ENCODE measurements at places on chromosomes 1 and 21.
A peak's percentile ranks its signal among the peaks of the same experiment; 100 is the strongest.

- no peak for DNase-seq
Observed at GRCh38 chr21:39796466-39796865, 51.5 kb downstream of the IGSF5 start.

GRCh38 chr1:153339802-153340201 lies 8.8 kb downstream of the PGLYRP4 start:
- DNase-seq: no peak

DNA sequence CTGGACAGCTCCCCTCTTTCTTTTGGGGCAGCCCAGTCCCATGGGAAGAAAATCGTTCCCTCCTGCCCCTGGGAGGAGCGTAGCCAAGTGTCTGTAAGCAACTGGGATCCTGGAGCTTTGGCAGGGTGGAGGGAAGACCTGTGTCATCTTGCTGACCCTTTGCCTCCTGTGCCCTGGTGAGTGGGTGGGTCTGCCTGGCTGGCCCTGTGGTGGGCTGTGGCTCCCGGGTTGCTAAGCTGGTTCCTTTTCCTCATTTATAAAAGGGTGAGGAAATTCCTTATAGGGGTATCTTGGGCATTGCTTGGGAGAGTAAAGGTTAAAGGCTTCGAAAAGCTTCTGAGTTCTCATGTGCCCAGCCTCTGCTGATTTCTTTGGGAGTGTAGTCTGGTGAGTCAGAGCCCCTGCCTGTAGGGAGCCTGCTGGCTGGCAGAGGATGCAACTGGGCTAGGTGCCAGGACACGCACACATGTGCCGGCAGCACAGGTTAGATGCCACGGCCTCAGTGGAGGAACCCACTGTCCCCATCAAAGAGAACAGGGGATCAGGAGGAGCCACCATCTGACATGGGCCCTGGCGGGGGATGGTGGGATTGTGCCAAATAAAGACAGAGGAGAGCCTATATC lies 85.2 kb downstream of the ARHGEF10L start:
- DNase-seq: no peak

DNA sequence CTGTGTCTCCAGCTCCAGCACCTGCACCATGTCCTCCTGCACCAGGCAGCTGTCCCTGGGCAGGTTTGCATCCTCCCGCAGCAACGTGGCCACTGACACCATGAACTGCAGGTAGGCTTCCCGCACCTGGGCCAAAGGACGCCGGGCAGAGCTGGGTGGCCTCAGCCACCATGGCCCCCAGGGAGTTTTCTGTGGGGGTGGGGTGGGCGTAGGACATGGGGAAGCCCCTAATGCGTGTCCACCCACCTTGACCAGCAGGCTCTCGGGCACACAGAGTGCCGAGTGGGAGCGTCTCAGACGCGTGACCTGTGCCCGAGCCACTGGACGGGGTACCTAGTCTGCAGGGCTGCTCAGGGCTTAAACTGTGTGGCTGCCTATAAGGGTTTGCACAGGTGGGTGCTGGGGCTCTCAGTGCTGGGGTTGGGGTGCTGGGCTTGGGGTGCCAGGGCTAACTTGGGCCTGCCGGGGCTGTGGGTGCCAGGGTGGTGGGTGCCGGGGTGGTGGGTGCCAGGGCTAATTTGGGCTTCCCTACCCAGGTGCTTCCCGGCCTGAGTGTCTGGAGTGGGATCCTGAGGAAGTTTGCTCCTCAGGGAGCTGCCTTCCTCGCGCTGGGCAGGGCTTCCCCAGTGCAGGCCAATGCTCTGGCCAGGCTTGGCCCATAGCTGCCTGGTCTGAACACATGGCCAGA lies 17.7 kb downstream of the PRXL2B start:
- DNase-seq: no peak

GRCh38 chr1:9482816-9483572 lies 56.3 kb upstream of the SLC25A33 start:
- no peak for DNase-seq

DNA sequence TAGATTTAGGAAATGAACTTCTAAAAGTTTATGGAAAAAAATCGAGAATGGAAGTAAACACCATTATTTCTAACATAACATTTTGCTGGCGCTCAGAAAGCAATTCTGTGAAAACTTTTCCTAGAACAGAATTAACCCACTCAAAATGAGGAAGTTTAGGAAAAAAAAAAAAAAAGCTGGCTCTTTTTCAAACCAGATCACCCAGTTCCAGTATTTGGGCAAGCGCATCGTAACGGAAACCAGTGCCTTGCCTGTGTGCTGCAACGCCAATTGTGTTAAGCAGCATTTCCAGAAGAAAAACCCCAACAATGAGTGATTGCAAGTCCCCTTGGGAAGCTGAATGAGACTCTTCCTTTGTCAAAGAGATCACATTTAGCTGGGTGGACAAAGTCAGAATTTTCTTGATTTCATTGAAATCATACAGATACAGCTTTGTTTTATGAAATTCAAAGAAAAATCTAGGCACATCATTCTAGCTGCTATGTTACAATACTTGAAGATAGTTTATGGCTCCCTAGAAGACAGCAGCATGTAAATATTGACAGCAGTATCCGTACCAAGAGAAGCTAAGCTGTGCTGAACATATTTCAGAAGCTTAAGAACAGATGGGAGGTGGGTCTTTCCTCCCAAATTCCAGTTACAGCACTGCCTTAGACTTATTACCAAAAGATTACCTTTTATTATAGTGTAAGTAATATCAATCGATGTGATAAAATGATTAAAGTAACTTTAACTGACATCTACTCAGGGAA lies 113.4 kb downstream of the ERG start:
- DNase-seq: no peak

DNA sequence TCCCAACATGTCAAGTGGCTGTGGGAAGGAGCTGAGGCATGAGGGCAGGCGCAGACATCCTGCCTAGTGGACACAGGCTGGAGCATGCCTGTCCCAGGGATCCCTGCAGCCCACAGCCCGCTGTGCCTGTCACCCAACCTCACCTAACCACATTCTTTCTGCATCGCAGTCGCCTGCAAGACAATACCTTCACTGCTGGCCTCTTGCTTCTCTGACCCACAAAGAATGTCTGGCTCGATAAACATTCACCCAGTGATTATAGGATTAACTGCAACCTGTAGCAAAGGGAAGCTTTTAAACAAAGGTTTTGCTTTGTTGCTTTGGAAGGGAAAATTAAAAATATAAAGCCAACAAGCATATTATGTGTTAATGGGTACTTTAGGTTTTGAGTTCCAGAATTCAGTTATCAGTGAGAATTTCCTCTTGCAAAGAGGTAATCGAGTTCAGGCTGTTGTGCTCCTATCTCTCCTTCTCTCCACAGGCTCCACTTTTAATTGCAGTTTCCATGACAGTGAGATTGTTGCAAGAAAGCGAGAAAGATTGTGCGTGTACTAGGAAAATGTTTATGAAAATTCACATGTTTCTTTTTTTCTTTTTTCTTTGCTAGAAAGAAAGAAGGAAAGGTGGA lies 40.0 kb upstream of the ZNF648 start:
- no peak for DNase-seq

- no peak for DNase-seq
Observed at GRCh38 chr1:6483017-6483760, 8.3 kb downstream of the PLEKHG5 start.

GRCh38 chr1:195866781-195867222 lies 741.4 kb downstream of the KCNT2 start:
- DNase-seq: no peak

GRCh38 chr1:166849135-166849534 lies 9.9 kb downstream of the POGK start:
- no peak for DNase-seq

DNA sequence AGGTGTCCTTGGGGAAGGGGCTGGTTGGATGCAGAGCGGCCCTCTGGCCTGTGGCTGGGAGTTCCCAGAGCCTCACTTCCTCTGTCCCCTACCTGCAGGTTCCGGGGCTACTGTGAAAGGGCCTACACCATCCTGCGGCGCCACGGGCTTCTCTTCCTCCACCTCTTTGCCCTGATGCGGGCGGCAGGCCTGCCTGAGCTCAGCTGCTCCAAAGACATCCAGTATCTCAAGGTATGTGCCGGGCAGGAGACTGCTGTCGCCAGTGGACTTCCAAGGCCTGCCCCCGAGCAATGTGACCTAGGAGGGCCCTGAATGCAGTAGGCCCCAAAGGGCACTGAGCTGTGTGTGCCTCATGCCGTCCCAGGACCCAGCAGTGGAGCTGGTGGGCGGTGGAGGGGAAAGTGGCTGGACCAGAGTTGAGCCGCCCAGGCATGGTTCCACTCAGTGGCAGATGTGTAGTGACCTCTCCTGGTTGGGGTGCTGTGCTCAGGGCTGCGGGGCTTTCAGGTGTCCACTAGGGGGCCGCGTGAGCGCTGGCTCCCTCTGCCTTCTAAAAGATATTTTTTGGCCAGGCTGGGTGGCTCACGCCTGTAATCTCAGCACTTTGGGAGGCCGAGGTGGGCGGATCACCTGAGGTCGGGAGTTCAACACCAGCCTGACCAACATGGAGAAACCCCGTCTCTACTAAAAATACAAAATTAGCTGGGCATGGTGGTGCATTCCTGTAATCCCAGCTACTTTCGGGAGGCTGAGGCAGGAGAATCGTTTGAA lies 73.4 kb downstream of the PIK3CD start:
- peak; percentile 59 for DNase-seq

GRCh38 chr1:29179641-29180184 lies 2.0 kb downstream of the SRSF4 start:
- no peak for DNase-seq

DNA sequence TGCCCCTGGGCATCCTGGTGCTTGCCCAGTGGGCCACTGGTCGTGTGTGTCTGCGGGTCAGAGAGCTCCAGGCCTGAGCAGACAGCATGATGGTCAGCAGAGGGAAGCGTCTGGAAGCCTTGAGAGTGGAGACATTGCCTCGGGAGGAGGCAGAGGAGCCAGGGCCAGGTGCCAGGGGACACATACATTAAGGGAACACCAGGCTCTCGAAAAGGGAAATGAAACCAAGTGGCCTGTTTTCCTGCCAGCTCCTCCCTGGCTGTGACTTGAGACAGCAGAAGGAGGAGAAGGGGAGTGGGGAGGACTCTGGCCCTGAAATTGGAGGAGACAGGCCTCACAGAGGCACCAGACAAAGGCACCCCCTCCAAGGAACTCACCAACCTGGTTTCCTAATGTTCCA lies 62.4 kb upstream of the LRP8 start:
- no peak for DNase-seq

DNA sequence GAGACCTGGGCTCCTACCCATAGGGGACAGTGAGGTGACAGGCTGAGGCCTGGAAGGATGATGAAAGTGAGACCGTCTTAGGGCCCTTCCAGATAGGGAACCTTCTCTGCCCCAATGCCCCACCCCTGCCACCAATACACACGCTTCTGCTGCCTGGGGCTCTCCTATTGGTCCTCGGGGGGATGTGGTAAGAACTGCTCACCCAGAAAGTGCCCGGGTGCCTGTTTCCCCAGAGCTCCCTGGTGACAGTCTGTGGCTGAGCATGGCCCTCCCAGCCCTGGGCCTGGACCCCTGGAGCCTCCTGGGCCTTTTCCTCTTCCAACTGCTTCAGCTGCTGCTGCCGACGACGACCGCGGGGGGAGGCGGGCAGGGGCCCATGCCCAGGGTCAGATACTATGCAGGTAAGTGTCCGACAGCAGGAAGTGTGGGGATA lies 948 bp downstream of the SEMA4A start:
- no peak for DNase-seq

GRCh38 chr1:107934578-107934977 lies 30.4 kb downstream of the VAV3 start:
- DNase-seq: no peak

DNA sequence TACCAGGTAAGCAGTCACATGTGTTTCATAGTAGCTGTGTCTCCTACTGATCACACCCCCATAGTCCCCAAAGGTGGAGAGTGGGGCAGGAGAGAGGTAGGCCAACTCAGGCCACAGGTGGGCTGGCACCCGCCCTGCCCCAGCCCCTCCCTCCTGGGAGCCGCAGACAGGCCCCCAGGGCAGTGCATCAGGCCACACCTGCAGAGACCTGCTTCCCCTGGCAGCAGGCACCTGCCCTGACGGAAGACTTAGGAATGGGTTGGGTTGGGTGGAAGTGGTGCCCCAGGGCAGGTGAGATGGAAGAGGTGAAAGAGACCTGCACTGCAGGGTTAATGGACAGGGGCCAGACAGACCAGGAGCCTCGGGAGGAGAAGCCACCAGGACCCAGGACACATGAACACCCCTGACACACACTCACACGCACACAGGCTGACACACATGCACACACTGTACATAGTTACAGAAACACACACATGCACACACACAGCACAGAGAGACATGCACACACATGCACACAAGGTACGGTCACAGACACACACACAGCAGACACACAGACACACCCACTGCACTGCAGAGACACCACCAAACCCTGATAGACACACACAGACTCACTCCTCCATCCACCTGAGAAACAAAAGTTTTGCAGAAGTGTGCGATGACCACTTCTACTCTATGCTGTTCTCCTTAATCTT lies 1.7 kb upstream of the COL18A1 start:
- DNase-seq: no peak

GRCh38 chr1:107877745-107878144 lies 87.2 kb downstream of the VAV3 start:
- DNase-seq: no peak

DNA sequence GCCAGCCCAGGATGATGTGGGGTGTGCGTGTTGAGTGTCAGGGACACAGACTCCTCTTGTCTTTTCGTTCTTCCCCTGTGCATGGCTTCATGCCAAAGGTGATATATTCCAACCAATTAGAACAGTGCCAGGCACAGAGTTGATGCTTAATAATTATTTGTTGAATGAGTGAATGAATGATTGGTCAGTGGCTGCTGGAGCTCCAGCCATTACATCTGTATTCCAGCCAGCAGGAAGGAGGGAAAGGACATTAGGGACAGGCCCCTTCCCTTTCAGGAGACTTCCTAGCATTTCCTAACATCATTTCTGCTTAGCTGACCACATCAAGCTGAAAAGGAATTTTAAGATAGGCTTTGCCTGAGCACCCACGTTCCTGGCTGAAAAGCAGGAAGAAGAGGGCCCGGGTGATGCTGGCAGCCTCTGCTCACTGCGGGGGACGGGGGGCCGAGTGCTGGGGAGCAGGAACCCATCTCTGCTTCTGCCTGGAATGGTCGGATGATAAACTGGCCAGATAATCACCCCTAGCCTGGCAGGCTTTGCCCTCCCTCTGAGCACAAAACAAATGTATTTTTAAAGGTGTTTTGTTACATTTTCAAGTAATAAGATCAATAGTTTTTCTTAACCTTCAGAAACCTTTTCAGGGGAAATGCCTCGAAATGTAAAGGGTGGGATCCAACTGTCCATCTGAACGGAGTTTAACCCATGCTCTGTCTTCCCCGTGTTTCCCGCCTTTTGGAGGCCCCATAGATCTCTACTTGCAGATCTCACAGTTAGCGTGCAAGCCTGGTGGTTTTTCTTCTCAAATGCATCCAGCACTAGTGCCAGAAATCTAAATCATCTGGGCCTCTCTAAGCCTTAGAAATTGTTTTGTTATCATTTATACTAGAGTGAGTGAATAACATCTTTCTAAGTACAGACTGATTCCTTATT lies 39.0 kb downstream of the SLC37A1 start:
- no peak for DNase-seq
